GF-D8 (cell line): ENCODE measurements at places on chromosomes 4 and X.
A peak's percentile ranks its signal among the peaks of the same experiment; 100 is the strongest.

DNA sequence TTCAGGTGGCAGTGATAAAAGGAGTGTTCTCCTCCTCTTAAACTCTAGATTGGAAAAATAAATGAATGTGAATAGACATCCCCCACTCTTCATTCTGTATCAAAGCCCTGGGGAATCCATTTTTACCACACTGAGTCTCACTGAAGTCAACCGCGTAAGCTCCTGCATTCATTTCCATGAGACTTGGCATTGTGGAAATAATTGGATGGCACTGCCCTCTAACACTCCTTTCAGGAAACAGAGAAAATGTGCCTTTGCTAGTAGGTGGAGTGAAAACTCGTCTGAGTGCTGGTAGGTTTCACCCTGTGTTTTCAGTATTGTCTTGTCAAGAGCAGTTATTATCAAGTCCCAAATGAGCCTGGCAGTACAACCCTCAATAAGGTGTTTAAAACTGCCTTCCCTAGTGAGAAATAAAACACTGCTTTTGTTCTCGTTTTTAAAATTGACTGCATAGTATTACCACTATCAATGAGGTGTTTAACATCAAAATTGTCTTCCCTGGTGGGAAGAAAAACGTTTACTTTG is 9.7 kb upstream of the CDKN2AIP start:
- no peak for DNase-seq

DNA sequence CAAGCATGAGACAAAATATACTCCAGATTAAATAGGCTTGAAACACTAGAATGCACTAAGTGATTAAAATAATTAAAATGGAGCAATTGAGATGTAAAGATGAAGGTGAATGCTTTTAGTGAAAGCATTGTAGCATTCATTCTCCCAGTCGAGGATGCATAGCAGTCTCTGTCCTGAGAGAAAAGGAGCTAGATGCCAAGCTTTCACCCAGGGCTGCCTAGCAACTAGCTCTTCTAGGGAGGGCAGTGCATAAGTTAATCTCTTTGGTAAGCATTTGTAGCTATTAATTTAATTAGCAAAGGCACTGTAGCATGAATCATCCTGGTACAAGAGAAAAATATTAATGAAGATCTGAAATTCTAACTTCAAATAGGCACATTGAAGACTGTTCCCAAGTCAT is 1014.8 kb downstream of the C4orf33 start:
- no peak for DNase-seq

DNA sequence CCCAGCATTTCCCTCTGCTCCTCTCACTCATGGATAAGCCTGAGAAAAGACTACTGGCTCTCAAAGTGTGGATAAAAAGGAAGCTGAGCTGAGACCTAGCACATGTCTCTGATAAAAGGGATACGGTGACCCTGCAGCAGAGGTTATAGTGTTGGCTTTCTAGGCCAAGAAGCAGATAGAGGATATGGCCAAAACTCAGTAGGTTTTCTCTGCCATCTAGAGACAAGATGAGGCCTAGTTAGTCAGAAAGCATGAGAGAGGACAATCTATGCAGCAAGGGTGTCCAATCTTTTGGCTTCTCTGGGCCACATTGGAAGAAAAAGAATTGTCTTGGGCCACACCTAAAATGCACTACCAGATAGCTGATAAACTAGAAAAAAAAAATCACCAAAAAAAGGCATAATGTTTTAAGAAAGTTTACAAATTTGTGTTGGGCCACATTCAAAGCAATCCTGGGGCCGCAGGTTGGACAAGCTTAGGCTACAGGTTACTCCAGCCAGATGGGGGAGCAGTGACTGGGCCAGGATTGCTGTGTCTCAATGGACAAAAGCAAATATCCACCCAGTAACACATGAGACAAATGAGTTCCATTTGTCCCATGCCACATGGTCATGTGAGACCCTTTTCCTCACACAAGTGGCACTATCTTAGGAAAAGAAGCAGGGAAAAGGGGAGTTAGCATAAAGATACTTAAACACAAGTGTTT is 411.4 kb downstream of the INPP4B start:
- no peak for DNase-seq

- DNase-seq = no peak
Observed at GRCh38 chrX:37995428-37995827, 10.9 kb upstream of the SYTL5 start.

GRCh38 chr4:152073351-152074087 is 312.7 kb upstream of the GATB start:
- no peak for DNase-seq

DNA sequence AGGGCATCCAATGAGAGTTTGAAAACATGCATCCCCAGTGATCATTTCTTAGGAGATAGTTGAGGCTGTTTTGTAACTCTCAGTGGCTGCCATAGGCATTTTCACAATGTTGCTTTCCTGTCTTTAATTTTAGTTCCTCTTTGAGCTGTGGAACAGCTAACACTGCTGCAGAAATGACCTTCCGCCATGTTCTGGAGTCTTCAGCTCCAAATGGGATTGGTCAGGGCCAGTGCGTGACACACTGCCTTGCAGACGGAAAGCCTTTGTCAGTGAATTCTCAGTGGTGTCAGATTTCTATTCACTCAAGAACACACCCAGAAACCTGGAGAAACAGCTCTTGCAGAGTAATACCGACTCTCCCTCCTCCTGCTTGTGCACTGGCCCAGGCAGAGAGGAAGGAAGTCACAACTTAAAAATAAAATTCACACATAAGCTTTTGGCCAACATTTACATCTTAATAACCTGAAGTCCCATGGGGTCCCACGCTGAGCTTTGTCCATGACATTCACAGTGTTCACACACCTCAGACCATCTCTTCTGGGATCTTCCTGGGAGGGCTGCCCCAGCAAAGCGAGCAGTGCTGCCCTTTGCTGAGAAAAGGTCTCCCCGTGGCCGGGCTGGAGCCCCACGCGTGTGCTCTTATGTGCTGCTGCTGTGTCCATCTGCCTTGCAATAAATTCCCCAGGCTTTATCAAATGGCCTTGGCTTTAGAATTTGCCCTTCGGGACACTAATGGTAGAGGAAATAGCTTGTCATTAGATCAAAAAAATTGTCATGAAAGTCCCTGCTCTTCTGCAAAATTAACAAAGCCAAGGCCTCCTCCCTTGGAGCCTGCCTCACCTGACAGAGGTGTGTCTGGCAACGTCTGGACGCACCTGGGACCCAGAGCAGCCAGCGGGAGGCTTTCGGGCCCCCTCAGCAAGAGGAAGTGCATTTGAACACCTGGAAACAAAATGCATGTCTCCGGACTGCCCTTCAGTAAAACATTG is 126.8 kb downstream of the IRF2 start:
- DNase-seq = peak; percentile 97

DNA sequence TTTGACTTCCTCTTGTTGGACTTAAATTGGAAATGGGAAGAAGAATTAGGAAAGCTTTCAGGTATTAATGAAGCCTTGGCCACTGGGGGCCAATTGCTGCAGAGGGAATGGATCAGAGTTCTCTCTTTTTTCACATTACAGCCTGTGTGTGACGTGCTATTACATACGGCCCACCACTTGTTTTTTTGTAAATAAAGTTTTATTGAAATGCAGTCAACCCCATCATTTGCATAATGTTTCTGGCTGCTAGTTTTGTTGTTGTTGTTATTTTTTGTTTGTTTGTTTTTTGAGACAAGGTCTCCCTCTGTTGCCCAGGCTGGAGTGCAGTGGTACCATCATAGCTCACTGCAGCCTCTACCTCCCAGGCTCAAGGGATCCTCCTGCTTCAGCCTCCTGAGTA is 98.4 kb downstream of the ASMT start:
- DNase-seq = no peak

DNA sequence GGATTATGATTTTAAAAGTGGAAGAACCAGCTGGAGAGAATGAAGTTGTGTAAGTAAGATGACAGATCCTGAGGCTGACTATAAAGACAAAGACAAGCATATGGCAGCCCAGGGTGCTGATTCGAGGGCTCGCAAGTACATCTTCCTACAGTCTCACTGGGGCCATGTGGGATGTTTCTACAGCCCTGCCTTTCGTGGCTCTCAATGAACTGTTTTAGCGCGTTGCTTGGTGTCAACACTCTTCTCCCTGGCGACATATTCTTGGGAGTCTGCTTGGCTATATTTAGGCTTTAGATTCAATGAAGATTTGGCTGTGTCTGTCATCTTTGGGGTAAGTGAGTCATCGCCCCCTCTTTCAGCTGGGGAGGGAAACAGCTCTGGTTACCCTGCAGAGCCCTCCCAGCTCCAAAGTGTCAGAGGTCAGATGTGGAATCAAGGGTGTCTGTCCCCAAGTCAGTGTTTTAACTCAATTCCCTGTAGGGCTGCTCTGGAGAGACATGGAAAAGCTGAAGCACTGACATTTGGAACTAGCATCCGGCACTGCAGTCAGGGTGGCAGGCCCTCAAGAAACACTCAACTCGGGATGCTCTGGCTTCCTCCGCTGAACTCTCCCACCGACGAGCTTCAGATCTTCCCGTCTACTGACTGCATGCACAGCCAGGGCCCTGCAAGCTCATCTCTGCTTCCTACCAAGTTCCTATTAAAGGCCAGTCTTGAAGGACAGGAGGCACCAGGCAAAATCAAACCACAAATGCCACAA is 65.7 kb downstream of the GATB start:
- DNase-seq = no peak

GRCh38 chr4:24933684-24934275 is 20.9 kb upstream of the CCDC149 start:
- DNase-seq = no peak

- DNase-seq = no peak
Observed at GRCh38 chr4:169030562-169030982, 20.5 kb upstream of the CBR4 start.

DNA sequence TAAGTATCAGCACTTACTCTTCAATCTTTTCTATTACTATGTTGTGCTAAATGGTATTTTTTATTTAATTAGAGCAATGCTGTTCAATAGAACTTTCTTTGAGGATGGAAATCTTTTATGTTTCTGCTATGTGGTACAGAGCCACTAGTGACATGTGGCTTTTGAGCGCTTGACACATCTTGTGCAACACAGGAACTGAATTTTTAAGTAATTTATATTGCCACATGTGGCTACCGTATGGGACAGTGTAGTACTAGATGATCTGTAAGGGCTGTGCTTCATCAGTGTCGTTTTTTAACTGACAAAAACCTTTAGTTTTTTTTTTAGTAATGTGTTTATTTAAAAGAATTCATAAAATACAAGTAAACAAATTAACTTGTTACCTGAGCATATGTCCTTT is 22.4 kb downstream of the HPRT1 start:
- DNase-seq = peak; percentile 52

DNA sequence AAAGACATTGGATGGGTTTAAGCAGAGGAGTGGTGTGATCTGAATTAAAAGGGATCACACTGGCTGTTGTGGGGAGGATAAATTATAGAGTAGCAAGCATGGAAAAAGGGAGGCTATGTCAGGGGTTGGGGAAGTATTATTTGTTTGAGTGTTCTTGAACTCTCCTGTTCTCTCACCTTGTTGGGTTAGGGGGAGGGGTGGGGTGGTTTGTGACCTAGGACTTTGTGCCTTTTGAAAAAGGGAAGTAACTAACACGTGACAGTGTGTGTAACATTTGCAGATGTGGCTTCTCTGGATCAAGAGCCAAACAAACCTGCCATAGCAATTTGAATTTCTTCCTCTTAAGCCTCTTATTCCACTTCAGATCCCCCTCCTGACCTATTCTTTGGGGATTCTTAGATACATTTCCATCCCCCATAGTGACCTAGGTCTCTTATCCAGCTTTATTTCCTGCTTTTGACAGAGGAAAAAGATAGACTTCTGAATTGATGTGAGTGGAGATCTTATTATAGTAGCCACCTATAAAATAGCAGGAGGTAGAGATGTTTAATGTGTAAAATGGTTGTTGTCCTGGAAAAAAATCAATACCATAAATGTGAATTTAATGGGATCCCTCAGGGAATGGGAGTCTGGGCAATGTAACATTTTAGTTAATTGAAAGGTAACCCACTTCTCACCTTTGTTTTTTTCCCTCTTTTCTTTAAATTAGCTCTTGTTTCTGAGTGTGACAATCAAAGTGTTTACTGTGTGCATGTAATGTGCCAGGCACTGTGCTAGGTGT is 120.4 kb downstream of the CT47B1 start:
- DNase-seq = peak; percentile 48

DNA sequence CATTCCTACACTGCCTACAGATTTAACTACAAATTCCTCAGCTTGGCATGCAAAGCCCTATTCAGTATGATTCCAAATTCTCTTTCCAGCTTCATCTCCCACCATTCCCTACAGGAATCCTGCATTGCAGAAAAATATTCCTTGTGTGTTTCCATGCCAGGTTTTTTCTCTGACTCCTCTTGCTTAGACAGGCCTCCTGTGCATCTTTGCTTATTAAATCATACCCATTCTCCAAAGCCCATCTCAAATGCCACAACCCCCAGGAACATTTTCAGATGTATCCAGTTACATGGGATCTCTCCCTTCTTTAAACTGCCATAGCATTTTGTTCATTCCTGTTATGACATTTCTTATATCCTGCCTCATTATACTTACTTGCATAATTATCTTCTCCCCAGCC is 106.4 kb upstream of the GRIA3 start:
- no peak for DNase-seq

GRCh38 chrX:68196939-68197791 is 236.1 kb downstream of the OPHN1 start:
- DNase-seq = no peak

DNA sequence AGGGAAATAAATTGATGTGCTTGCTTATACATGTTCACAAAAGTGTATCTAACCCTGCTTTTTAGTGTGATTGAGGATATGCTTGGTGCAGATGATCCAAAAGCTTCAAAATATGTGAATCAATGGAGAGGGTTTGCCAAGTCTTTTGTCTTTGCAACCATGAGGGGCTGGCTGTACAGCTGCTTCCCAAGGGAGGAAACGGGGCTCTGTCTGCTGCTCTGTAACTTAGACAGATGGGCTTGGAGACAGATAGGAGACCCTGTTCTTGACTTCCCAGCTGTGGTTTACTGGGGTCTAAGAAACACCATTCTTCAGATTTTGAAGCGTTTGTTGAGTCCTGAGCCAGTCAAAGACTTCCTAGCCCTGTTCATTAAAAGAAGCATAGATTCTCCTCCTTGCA is 152.3 kb downstream of the DCLK2 start:
- no peak for DNase-seq

DNA sequence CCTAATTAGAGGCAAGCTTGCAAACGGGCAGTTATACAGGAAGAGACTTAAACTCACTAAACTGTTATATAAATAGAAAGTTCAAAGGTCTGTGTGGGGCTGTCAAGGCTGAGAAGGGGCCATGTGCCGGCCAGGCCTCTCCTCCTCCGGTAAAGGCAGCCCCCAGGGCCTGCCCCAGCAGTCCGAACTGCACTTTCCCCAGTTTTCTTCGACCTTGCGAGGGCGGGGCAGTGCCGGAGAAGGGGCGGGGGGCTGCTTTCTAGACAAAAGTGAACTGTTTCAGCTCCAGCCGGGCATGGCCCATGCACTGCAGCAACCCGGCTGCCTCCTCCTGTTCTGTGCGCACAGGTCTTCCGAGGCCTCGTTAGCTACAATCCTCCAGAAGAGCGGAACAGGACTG is 4.1 kb downstream of the AFF2 start:
- no peak for DNase-seq

GRCh38 chr4:108172753-108173598 is 4.2 kb upstream of the LEF1 start:
- DNase-seq = no peak

GRCh38 chr4:126553248-126553647 is 1079.5 kb upstream of the INTU start:
- DNase-seq = no peak

GRCh38 chrX:11504234-11504633 is 161.5 kb downstream of the ARHGAP6 start:
- no peak for DNase-seq
